ENCODE measurements at places on chromosomes 3 and 15.

- DNase-seq: no peak
These were observed 72.7 kb upstream of the ABI3BP start for GRCh38 chr3:101065962-101066361.

DNA sequence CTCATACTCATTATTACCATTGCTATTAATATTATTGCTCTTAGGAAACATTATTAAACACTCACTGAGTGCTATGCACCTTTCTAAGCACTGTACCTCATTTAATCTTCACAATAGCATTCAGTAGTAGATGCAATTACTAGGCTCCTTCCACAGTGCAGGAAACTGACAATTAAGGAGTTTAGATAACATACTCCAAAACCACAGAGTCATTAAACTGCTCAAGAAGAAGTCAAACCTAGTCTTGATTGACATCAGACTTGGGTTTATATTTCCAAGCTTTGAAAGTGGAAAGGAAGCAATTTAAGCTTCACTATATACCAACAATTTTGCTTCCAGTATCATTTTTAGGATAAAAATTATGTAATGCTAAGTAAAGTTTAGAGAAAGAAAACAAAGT is 490.1 kb upstream of the ARRDC4 start:
- no peak for DNase-seq

DNA sequence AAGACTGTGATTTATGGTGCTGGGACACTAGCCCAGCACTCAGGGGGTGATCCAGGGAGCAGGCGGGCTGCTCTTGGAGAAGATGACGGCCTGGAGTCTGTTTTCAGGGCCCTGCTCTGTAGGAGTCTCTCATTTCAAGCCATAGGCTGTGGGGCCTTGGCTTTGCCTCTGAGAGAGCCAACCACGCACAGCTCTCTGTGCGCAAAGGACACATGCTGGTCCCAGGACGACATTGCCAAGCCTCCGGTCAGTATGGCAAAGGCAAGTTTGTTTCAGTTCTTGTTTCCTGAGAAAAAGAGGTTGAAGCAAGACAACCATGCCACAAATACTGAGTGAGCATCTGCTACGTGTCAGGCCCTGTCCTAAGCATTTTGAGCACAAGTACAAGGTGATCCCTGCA is 197.1 kb downstream of the EPHB1 start:
- no peak for DNase-seq

DNA sequence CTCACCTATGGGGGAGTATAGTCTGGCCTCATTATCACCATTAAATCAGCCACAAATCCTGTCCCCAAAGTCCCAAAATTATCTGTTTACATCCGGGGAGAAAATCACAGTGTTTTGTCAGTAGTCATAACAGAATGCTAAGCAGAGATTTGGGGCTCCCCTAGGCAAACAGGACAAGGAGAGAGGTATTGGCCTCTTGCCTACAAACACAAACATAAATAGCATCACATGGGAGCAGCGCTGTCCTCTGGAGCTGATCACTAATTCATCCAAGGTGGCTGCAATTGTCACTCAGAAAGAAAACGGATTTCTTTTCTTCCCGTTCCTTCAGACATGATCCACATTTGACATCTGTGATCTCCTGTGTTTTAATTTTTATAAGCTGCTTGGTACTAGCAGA is 1028.1 kb downstream of the NTRK3 start:
- no peak for DNase-seq

GRCh38 chr3:30649572-30650318 is 43.3 kb downstream of the TGFBR2 start:
- no peak for DNase-seq

GRCh38 chr3:105539897-105540296 is 173.2 kb downstream of the ALCAM start:
- DNase-seq: no peak

GRCh38 chr3:198113206-198114053 is 153.4 kb downstream of the LMLN start:
- DNase-seq: no peak

DNA sequence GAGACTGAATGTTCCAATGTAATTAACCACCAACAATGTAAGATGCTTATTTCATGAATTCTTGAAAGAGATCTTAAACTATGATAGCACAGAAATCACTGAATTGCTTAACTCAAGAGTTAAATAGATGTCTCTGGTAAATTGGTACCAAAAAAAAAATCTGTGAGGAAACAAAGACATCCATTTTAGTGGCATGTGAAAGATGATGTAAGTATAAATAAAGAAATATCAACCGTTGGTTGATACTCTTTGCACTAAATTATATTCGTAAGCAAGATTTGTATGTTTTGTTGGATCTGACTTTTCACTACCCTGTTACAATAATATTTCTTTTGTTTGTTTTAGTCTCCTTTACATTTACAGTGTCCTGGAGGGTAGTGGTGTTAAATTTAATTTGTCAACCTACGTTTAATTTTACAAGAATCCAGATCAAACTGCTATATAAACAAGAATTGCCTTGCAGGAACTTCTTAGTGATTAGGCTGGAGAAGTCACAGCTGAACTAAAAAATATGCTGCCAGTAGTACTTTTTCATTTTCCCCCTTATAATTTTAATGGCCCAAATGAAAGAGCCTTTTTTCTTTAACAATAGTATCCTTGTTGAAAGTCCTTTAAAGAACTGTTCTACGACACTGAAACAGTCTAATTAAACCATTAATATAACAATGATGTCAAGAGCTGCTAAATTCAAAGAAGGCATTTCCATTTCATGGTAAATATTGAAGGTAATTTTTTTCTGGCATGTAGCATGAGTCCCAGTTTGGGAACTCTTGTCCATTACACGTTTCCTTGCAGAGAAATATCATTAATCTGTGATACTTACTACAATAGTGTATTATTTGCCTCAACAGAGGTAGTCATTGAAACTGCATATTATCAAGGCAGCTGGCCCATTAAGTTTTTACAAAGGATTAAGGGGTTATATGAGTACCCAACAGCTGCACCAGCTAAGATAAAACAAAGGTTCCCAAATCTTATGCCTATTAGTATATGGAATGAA is 109.6 kb upstream of the PHLDB2 start:
- no peak for DNase-seq

GRCh38 chr3:78398401-78398800 is 1358.5 kb downstream of the ROBO2 start:
- DNase-seq: no peak

DNA sequence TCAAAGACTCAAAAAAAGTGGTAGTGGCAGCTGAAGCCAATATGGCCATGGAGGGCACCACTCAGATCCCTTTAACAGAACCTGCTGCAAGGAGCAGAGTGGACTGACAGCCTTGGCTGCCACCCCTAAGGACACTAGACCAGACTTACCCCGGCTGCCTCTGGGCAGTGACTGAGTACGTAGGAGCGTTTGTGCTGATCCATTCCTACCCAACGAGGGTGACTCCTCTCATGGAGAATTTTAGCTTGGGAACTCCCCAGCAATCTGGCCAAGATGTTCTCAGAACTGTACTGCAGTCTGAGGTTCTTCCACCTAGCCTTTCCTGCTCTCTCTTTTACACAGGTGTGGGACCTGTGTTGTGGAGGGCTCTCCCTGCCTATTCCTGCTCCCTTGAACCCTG is 22.1 kb downstream of the CLEC3B start:
- no peak for DNase-seq

DNA sequence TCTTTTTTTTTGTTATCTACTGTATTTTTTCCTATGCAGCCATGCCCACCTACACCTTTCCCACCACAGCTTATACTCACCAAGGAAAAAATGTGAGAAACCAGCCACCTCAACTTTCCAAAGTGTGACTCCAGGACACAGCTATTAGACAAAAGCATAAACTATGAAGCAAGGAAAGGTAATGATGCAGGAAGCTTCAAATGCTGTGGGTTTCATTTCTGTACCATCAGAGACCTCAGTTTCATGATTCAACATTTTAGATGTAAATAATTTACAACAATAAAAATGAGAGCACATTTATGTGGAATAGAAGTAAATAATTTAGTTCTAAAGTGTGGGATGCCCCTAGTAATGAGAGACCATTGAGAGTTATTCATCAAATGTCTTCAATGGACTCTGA is 115.1 kb downstream of the CDIN1 start:
- DNase-seq: no peak

- no peak for DNase-seq
These were observed 166.1 kb downstream of the ZNF621 start for GRCh38 chr3:40690749-40691451.

- DNase-seq: peak; percentile 18
These were observed 806 bp downstream of the KLHL25 start for GRCh38 chr15:85793641-85794597.

DNA sequence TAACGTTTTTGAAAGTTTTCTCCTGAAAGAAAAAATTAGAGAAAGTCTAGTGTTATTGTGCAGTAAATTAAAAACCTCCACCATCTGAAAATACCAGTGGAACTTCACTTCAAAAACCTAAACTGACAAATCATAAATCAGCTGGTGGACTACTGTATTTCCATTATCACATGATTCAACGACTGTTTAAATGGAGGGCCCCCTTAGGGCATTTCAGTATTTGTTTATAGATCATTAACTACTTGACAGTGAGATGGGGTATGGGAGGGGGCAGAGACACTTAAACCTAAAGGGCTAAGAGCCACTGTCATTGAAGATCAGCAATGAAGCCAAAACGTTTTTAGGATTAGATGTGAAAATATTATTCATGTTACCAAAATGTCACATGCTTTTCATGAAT is 8.8 kb upstream of the C15orf61 start:
- DNase-seq: no peak

DNA sequence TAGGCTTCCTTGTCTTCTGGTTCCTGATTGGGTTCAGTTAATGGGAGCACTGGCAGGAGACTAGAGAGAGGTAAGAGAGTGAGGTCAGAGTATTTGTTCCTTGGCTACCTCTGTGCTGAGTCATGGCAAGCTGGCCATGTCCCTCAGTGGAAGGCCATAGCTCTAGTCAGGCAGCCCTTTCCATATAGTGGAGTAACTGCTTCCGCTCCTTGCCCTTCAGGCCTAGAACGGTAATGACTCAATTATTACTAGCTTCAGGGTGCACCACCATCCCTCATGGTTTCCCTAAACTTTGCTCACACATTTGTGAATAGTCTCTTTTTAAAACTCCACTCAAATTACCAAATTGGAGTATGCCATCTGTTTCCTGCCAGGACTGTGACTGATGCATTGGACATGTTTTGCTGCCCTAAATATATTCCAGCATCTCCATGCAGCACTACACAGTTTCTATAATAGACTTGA is 10.5 kb upstream of the ANO10 start:
- no peak for DNase-seq

DNA sequence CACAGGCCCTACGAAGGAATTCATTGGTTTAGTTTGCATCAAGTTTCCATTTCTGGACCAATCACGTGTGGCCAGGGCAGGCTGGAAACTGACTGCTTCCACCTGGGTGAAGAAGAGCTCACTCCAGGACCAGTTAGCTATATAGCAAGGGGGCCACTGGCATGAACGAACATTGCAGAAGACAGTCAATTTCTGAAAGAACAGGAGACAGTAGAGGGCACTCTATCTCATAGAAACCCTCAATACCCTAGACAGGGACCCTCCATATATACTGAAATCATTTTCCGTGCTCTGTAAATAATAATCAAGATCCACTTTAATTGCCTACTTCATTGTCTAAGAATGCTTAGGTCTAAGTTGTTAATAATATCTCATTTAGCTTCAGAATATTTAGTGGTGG is 215.6 kb downstream of the CADPS start:
- DNase-seq: no peak

DNA sequence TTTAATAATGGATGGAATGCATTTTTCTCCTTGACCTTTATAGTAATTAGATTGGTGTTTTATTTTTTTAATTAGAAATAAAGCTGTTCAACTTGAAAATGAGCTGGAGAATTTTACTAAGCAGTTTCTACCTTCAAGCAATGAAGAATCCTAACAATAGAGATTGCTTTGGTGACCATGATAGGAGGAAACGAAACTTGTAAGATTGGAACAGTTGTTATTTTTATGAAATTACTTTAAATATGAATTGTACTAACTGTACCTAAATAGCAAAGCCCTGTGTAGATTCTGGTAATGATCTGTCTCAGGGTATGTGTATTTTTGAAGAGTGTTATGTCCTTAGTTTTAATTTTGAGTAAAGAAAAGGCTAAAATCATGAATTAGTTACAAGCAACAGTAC is 44.4 kb downstream of the MFN1 start:
- no peak for DNase-seq

DNA sequence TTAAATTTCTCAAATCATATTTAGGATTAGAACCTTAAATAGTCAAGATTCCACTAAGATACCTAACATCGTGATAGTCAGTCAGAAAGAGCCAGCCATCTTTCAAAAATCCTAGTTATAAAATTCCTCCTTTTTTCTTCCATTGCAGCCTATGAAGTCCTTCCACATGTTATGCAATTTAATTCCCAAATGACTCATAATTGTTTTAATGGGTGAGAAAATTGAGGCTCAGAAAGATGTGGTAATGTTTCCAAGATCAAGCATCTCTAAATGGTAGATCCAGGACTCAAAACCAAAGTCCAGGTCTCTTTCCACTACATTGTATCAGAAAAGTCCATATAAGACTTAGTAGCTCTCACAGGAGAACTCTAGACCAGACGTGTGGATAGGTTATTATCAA is 9.5 kb downstream of the CFAP44 start:
- no peak for DNase-seq

- DNase-seq: no peak
These were observed 11.5 kb upstream of the DNASE1L3 start for GRCh38 chr3:58222161-58222724.

GRCh38 chr15:83108266-83109219 is 1.1 kb downstream of the TM6SF1 start:
- DNase-seq: no peak

- DNase-seq: no peak
These were observed 3.3 kb upstream of the GP9 start for GRCh38 chr3:129057249-129057648.

- no peak for DNase-seq
These were observed 200.0 kb upstream of the DNAJC19 start for GRCh38 chr3:181189556-181189955.

GRCh38 chr3:138935863-138936740 is 10.8 kb downstream of the FOXL2 start:
- peak; percentile 46 for DNase-seq

GRCh38 chr3:143122089-143122430 is 2.5 kb downstream of the CHST2 start:
- peak; percentile 1 for DNase-seq

- DNase-seq: no peak
These were observed 779 bp downstream of the GRIP2 start for GRCh38 chr3:14539384-14539741.

DNA sequence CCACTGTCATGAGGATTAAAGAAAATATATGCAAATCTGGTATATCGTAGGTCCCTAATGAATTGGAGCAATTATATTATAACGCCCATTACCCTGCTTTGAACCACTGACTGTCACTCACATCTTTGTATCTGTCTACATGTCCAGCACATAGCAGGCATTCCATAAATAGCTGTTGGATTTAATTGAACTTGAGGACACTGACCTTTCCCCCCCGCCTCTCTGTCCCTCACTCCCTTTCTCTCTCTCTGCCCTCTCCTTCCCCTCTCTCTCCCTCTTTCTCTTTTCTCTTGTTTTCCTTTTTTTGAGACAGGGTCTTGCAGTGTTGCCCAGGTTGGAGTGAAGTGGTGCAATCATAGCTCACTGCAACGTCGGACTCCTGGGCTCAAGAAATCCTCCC is 233.0 kb downstream of the CD47 start:
- DNase-seq: no peak

Measured in stimulated activated CD8-positive, alpha-beta memory T cell treated with anti-CD3 and anti-CD28 coated beads, Interleukin-12 subunit alpha, Interleukin-12 subunit beta, amount 100 ng/mL, for 4 hours (primary cell).